ENCODE measurements at places on chromosomes 2 and 18.

GRCh38 chr18:12376034-12376753 lies 833 bp downstream of the AFG3L2 start:
- DNase-seq, result no peak

DNA sequence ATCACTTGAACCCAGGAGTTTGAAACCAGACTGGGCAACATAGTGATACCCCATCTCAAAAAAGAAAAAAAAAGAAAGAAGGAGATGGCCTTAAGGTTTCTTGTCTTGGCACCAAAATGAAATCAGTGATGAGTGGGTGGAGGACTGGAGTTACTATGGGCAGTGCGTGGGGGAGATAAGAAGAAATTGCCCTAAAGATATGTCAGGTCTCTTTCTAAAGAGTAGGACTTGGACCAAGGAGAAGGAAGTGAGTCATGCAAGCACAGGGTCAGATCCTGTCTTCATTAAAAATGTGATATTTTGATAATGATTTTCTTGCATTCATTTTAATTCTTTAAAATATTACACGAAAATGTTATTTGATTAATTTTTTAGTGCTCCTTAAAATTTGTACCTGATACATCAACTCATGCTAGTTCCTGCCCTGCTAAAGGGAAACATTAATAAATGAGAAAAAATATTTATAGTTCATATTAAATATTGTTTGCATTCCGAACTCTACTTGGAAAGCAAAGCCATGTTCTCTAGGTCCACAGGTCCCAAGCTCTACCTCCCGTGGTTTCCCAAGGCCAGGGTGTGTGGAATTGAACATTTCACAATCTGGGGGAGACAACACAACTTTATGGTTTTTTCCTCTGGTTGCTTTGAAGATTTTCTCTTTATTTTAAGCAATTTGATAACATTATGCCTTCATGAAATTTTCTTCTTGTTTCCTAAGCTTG lies 62.6 kb upstream of the CTLA4 start:
- no peak for DNase-seq

GRCh38 chr2:160125828-160126227 lies 63.4 kb upstream of the PLA2R1 start:
- DNase-seq, result no peak

- no peak for DNase-seq
Observed at GRCh38 chr2:76667821-76668271, 854.3 kb downstream of the LRRTM4 start.

GRCh38 chr18:48778344-48779011 lies 172.3 kb downstream of the SMAD7 start:
- no peak for DNase-seq

DNA sequence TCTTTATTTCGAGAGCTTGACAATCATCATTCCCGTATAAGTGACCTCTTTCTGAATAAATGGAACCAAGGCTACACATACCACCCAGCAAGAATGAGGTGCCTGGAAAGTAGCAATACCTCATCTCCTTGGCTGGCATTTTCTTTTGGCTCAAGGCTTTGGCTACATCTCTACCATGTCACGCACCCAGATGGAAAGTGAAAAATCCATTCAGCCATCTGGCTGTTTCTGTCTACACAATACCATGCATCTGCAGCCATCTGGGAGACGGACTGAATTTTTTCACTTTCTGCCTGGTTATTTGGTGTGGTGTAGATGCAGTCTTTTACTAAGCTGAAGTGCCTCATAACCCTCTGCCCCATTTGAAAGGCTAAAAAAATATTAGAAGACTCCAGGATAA lies 566.9 kb downstream of the BCL11A start:
- DNase-seq, result no peak

- DNase-seq, result peak; percentile 21
Observed at GRCh38 chr2:58634653-58635370, 393.7 kb upstream of the FANCL start.

- DNase-seq, result no peak
Observed at GRCh38 chr2:105875241-105875640, 130.5 kb downstream of the NCK2 start.

GRCh38 chr18:10169814-10170213 lies 256.0 kb downstream of the VAPA start:
- no peak for DNase-seq

- DNase-seq, result no peak
Observed at GRCh38 chr2:20651731-20652099, 817 bp upstream of the HS1BP3 start.

DNA sequence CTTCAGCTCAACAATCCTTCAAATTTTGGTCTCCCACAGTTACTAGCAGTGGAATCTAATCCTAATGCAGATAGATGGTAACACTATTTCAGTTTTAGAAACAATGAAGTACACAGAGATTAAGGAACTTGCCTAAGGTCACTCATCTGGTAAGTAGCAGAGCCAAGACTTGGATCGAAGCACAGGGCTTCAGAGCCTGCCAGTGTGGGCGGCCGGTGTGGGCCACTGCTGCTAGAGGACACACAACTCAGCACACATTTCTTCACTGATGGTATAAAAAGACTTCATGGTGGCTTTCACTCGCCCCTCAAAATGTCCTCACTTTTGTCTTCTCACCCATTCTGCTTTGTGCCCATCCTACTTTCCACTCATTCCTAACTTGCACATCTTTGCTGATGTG lies 11.1 kb downstream of the C2orf74 start:
- no peak for DNase-seq

DNA sequence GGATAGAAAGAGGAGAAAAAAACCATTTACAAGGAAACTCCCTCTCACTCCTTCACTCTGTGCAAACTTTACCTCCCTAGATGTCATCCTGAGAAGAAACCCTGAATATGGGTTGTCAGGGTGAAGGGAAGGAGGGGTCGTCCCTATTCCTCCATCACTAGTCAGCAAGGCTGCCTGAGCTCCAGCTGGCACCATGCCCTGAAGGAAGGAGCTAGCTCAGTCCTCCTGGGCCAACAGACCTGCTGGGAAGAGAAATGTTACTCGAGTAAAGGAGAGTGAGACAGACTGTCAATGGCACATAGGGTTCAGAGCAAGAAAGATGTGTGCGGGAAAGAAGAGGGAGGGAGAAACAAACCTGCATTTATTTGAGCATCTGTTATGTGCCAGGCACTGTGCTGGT lies 18.3 kb upstream of the EPAS1 start:
- DNase-seq, result no peak

DNA sequence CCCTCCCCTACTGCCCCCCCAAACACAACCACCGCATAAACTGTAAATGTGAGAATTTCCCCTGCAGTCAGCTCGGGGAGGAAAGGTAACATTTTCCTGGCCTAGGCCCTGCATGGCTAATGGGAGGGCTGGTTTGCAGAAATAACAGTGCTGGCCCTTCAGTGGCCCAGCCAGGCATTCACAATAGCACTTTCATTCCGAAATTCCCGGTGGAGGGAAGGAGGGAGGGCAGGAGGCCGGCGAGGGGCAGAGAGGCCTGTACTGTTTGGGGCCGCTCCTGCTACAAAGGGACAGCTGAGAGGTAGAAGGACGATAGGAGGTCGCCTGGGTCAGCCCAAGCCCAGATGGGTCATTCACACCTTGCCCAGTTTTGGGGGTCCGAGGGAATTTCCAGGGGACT lies 11.3 kb downstream of the CYP26B1 start:
- DNase-seq, result no peak

DNA sequence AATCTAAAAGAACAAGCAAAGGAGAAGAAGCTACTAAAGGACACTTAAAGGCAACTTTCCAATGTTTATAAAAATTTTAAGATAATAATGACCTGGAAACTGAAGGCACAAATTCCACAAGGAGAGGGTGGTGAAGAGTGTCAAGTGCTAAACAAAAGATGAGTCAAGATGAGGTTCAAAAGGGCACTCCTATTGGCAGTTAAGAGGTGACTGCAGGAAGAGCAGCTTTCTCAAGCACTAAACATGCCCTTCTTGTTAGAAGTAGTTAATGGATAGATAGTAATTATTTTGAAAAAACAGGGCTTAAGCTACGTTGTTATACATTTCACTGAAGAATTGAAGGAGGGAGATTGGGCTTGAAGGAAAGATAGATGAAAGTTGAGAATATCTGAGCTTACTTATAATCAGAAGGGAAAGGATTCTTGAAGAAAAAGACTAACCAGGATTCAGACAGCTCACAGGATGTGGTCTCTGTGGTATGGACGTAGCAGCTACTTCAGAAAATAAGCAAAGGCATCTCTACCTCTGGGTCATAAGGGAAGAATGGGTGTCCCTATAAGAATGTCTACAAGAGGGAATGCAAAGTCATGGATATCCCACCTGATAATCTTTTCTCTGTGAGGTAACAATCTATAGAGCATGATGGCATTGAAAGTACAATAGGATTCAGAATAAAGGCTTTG lies 454.7 kb upstream of the SLC39A10 start:
- DNase-seq, result no peak

DNA sequence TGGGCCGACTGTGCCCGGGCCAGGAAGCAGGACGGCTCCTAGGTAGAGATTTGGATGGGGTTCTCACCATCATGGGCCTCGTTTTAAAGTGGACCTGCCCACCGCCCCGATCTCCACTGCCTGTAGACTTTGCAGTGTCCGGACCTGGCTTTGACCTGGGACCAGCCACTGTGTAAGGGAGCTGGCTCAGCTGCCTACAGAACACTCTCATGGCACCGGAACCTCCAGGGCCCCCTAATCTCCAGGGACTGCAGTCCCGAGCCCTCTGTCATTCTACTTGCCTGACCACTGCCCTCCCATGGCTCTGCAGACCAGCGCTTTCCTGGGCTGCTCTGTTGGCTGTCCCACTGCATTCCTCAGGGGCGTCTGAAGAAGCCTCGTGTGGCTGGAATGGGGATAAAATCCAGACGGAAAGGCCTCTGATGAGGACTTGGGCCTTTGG lies 120.8 kb downstream of the GLI2 start:
- no peak for DNase-seq

DNA sequence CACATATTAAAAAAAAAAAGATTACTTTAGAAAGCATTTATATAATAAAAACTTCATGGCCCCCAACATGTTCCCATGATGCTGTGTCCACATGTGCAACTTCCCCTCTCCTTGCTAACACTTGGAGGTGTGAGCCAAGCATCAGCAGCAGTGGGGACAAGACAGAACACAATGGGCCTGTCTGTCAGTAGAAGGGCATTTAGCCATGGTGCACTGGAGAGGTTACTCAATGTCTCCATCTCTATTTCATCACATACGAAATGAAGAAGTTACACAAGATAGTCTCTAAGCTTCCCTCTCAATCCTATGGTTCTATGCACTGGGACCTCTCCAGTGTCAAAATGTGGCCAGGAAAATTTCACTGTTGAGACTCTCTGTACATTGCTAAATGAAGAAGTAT lies 2.5 kb downstream of the VIT start:
- no peak for DNase-seq

- DNase-seq, result no peak
Observed at GRCh38 chr18:60047556-60047955, 147.8 kb downstream of the PMAIP1 start.

GRCh38 chr2:36403675-36404230 lies 48.2 kb downstream of the CRIM1 start:
- DNase-seq, result no peak

- DNase-seq, result no peak
Observed at GRCh38 chr2:17519486-17519885, 1.2 kb upstream of the RAD51AP2 start.
